ENCODE measurements at places on chromosomes 16 and 17. TPM values are rescaled to one million over a fixed set of nuclear protein-coding genes. Genes with fewer than 3 reads are reported as not detected.
A peak's percentile ranks its signal among the peaks of the same experiment; 100 is the strongest.

GRCh38 chr17:55635253-55635914 is 87.3 kb downstream of the TMEM100 start:
- H3K27me3 ChIP-seq = peaks cover 31% of the 10 kb centered on the region
- H3K27ac ChIP-seq = no peak overlapping the region
- no peaks in the 10 kb centered on the region for H3K36me3 ChIP-seq
- H3K4me1 ChIP-seq = peaks cover 25% of the 10 kb centered on the region
- no peak for DNase-seq

GCGR gene
- 2.2 TPM for total RNA-seq

DNA sequence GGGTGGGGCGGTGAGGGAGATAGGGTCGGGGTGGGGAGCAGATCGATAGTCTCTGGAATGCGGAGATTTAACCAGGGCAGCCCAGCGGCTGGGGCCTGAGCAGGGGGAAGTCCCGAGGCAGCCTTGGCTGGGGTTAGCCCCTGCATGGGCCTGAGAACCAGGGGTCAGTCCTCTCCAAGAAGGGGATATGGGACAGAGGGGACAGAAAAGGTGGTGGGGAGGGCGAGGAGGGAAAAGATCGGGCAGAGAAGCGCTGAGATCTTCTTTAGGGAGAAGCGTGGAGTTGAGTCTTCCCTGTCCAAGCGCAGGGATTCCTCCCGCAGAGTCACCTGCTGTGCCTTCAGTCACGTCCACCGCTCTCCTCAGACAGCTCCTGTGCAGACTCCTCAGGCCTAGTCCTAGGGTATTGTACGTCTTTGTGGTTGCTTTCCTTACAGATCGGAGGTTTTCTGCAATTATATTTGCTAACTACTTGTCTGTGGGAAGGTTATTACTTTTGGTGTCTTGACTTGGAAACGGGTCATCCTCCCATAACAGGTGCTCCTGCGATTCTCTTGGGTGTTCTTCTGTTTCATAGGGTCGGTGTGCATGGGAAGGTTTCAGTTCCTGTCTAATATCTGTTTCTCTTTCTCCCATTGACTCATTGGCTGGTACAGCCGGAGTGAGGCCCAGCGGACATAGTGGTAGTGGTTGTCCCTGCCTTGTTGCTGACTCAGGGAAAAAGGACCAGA is 952 bp downstream of the CD300A start:
- H3K36me3 ChIP-seq = no peaks in the 10 kb centered on the region
- peak; percentile 49 for DNase-seq
- H3K27ac ChIP-seq = peak overlapping the region; percentile 94
- no peaks in the 10 kb centered on the region for H3K27me3 ChIP-seq

DNA sequence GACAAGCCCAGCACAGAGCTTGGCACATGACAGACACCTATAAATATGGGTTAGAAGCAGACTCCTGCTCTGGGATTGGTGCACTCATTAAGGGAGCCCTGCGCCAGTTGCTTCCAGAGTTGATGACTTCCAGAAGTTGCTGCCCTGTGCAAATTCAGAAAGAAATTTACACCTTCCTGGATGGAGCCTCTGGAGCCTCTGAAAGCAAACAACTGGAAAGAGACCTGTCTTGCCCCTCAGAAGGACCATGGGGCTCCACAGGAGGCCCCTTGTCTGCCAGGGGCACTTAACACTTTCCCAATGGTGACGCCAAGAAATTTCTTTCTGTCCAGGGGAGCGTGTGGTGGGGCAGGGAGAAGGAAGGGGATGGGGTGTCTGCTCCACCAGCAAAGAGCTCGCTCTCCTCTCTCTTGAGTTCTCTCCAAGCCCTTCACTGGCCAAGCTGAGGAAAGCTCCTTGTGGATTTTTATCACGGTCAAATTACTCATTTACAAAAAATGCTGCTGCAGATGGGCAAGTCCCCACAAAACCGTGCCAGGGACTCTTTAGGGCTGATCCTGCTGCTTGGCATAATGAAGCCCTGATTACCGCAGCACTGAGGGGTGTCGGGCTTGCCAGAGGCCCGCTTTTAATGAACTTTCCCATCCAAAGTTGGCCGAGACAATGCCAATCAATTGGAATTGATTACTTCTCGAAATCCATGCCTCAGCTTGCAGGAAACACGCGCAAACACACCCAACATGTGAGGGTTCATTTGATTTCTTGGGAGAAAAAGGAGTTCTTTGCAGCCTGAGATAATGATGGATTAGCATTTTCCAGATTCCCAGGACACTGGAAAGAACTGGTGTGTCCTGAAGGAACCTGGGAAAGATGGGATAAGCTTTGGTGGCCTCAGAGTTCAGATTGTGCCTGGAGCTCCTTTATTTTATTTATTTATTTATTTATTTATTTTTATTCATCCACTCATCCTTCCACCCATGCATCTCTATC is 583.6 kb upstream of the CDH5 start:
- H3K4me1 ChIP-seq = peaks cover 3% of the 10 kb centered on the region
- no peak overlapping the region for H3K4me3 ChIP-seq
- no peak for DNase-seq
- H3K36me3 ChIP-seq = no peaks in the 10 kb centered on the region
- H3K27me3 ChIP-seq = peaks cover 9% of the 10 kb centered on the region
- H3K27ac ChIP-seq = no peak overlapping the region

GALR2 gene
- total RNA-seq = 1.1 TPM

- H3K27me3 ChIP-seq = peaks cover 22% of the 10 kb centered on the region
- H3K36me3 ChIP-seq = no peaks in the 10 kb centered on the region
- H3K4me3 ChIP-seq = no peak overlapping the region
- H3K4me1 ChIP-seq = peaks cover 7% of the 10 kb centered on the region
Measured at GRCh38 chr17:71284032-71284755, 836.6 kb upstream of the SOX9 start.

DHRS7C gene
- not detected for total RNA-seq

RNF43 gene
- 19.2 TPM for total RNA-seq

Measured in progenitor cell of endocrine pancreas (in vitro differentiated cells).